ENCODE measurements at places on chromosomes 3 and 15. TPM values are rescaled to one million over a fixed set of nuclear protein-coding genes. Genes with fewer than 3 reads are reported as not detected.

- no peak for DNase-seq
Observed at GRCh38 chr3:115760716-115761115, 137.4 kb downstream of the GAP43 start.

GRCh38 chr3:62139957-62140356 is 233.4 kb downstream of the FEZF2 start:
- no peak for DNase-seq

GRCh38 chr3:43870120-43870519 is 179.4 kb downstream of the ABHD5 start:
- DNase-seq: no peak

DNA sequence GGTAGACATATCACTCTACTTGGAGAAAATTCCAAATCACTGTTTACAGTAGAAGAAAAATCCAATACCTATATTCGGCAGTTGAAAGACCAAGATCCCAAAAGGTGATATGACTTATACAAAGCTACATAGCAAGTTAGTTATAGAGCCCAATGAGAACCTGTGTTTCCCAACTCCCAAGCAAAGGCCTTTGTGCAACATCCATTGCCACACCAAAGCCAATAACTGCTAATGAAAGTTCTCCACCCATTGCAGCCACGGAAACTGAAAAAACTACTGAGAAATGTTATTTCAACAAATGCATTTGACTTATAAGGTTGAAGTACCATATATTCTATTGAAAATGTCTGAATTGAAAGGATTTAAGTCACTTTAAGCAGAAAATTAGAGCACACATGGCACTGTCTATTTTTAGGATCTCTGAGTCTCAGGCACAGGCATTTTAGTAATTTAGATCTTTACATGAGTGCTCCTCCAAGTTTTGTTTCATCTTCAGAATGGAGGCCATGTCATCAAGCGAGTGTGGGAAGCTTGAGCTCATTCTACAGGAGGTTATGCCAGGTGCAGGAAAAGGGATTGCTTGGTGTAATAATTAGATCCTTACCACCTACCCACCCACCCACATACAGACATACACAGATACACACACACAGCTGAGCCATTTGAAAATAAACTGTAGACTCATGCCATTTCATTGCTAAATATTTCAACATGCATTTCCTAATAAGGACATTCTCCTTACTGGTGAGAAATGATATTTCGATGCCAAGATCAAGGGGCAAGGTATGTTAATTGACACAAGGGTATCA is 19.7 kb upstream of the ANO10 start:
- DNase-seq: no peak

GRCh38 chr15:81516012-81516411 is 142.0 kb upstream of the TMC3 start:
- DNase-seq: no peak

DNA sequence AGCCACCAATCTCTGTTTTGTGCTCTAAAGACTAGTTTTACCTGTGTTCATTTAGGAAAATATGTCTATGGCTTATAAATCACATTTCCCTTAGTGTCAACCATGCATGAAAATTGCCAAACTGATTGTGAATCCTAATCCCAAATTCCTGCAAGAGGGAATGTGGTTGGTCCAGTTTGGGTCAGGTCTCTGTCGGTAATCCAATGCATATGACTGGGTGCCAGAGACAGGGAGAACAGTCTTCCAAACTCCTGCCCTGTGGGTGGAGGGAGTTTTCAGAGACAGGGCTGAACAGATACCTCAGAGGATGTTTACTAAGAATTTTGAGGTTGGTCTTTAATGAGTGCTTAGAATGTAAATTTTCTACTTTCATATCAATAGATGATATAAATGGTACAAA is 300.5 kb upstream of the ARL6 start:
- DNase-seq: no peak

DNA sequence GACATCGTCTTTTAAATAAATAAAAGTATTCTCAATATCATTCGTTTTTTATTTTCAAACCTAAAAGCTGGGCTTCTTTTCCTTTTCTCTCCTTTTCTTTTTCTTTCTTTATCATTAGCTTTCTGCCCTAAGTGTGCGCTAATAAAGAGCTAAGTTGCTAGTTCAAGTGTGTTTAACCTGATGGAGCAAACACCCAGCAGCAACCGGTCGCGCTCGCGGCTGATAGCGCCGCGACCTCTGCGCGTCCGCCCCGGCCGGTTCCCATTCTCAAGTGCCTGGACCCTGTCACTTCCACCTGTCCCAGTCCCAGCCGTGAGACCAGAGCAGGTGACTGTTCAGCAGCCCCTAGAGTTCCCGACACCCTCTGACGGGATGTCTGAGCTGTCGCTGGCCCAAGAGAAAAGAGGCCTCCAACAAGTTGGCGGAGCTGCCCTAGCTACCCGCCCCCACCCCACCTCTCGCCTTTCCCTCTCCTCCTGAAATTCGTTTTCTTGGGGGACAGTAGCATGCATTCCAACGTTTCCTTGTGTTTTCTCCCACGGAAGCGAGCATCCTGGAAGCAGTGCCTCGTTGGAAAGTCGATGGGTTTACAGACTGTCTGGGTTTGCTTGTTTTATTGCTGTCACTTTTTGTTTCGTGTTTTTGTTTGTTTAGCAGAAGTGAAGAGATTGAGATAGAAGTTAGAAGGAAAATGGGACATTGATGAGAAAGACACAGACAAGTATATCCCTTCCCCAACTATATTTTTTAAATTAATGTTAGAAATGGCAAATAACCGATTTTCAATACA is 3.1 kb upstream of the MECOM start:
- no peak for DNase-seq

DNA sequence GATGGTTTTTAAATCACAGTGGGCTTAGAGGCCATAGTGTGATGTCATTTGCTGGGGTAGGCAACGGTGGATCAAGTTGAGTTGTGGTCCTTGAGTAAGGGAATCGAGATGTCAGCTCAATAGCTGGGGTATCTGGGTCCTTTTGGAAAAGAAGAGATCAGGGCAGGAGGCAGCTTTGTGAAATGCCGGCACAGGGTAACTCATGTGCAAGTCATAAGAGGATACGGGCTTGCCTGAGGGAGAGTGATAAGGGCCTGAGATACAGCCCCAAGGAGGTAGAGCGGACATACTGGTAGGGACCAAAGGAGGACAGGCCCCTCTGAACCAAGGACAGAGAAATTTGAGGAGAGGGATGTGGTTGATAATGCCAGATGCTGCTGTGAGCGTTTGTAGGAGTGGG is 4.2 kb upstream of the FAM131A start:
- DNase-seq: no peak

DNA sequence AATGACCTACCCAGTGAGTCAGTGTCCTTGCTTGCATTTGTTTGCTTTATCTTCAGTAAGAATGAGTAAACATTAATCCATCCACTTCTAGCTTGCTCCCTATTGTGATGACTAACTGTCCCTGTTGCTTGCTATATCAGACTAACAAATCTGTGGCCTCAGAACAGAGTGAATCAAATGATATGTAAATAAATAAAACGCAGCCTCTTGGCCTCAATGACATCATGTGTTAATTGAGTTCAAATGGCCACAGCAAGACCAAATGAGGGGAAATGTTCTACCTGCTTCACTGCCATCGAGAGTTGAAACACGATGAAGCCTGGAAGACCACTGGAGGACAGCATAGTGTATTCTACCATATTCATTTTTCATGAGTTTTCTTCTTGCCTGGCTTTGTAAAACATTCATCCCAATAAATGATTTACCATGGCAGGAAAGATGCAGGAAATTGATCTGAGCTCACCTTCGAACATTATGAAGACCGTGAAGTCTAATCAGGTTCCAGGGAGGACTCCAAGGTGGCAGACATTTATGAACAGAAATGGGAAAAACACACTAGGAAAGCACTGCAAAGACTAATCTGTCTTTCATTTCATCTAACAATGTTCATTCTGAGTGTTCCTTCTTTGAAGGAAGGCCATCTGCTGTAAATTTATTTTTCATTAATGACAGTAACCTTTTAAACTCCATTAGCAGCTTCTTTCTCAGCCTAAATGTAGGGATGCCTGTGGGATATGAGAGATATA is 1144.5 kb downstream of the TUSC7 start:
- no peak for DNase-seq

GRCh38 chr15:75531041-75531450 is 48.1 kb downstream of the PTPN9 start:
- peak; percentile 73 for DNase-seq

DNA sequence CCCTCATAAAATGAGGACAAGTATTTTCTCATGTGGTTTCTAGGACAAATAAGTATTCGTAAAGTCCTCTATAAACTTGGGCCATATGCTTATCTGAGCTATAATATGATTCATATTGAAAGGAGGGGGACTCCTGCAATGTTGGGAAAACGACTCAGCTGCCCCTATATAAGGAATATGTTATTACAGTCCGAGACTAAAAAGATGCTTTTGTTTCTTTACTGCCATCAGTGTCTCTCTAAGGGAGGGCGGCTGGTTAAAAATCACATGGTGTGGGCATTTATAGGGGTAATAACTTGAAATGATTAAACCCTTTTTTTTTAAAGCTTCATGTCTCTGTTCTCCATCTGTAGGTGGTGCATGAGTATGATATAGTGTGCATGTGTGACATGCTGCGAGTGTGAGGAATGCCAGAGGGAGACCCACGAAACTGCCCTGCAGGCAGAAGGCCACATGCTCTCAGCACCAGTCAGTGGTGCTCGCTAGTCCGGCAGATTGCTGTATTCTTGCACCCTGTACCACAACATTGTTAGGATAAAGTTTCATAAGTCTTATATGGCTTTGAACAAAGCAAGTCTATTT is 256.0 kb upstream of the CTDSPL start:
- DNase-seq: no peak

- DNase-seq: no peak
Observed at GRCh38 chr3:24829011-24829581, 334.4 kb upstream of the THRB start.

ZNF654 gene
- 15.3 TPM for total RNA-seq

BOC gene
- 56.5 TPM for total RNA-seq
